Left renal pelvis (tissue), 4 donors: ENCODE measurements at places on chromosomes 2 and 18.

GRCh38 chr2:71786291-71787107, 333.1 kb downstream of the DYSF start:
- no peak for DNase-seq

DNA sequence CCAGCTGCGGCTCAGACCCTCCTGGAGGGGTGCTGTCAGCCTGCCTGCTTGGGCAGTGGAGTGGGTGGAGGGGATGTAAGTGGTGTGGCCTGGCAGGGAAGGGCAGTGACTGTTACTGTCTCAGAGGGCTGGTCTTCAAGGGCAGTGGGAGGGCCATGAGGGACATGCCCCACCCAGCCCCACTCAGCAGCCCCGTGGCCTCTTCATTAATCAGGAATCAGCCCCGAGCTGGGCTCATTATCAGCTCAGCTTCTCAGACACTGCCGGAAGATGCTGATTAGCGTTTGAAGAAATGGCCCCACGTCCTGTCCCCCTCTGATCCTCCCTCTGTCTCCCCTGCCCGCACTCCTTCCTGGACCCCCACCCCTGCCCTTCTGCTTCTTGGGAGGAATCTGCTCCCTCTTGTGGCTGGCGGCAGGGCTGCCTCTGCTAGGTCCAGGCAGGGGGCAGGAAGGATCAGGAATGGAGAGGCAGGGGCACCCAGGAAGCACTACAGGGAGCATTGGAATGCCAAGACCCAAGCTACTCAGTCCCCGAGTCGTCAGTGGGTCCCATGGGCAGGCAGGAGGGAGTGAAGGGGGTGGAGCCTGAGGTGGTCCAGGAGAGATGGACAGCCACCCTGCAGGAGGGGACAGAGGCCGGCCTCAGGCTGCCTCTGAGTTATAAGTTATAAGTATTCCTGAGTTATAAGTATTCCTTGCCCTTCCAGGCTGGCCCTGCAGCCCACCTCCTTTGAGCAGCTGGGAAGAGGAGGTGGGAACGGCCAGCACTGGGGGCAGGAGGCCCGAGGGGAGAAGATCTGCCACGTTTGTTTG, 7.0 kb downstream of the ASIC4 start:
- DNase-seq, result no peak

DNA sequence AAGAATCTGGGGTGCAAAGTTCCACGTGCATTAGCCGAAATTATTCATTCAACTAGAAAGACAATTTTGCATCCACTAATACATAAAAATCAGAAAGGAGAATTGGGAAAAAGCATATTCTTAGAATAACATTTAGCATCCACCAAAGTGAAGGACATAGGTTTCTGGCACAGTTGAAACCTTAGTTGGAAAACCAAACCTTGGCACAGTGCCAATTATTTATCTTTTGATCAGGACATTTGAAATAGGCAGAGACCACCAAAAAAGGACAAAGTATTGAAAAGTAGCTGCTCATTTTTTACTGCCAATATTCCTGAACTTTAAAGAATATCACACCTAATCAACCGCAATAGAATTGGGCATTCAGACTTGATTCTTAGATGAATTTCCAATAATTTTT, 25.5 kb upstream of the NFU1 start:
- no peak for DNase-seq

GRCh38 chr2:6872394-6872793, 5.2 kb upstream of the RSAD2 start:
- DNase-seq, result no peak

DNA sequence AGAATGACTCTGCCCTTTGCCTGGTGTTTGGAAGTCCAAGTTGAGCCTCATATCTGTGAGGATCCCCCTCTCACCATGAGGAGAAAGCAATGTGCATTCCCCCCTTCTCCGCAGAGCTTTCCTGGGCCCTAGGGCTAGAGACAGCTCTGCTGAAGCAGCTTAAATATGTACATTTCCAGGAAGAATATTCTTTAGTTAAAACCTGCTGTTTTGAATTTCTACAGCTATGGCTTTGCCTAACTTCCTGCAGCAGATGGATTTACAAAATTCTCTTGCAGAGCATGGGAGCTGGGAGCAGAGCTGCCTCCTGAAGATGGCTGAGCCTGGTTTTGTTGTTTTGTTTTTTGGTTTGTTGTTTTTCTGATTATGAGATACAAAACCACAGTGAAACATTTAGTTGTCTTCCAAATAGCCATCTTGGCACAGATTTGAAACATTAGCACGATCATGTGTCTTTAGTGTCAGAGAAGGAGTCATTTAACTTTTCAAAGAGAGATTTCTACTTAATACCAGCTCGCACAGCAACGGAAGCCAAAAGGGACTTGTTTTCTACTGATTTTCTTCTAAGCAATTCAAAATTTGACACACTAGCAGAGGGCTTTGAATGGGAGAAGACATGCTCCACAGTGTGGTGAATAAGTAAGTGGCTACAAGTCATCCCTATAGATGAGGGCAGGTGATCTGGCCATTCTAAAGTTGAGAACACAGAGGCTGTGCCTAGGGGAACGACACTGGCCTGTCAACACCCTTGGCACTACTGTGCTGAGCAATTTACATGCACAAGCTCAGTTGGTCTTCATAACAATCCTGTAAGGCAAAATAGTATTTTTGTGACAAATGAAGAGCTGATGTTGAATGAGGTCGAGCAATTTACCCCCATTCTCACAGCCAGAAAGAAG, 222.6 kb downstream of the MREG start:
- no peak for DNase-seq

DNA sequence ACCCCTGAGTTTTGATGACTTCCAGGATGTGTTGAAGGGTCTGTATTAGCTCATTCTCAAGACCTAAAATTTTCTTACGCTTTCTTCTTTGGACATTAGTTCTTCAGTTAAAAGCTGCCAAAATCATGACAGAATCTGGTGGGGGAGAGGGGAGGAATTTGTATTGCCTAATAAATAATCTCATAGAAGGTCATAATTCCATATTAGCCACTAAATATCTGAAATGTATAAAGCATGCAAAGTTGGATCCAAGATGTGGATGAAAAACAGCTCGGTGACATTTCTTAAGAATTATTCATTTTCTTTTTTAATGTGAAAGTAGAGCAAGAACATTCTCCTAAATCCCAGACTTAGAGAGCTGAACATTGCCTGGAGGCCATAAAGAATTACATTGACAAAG, 120.1 kb downstream of the MMADHC start:
- DNase-seq, result no peak

DNA sequence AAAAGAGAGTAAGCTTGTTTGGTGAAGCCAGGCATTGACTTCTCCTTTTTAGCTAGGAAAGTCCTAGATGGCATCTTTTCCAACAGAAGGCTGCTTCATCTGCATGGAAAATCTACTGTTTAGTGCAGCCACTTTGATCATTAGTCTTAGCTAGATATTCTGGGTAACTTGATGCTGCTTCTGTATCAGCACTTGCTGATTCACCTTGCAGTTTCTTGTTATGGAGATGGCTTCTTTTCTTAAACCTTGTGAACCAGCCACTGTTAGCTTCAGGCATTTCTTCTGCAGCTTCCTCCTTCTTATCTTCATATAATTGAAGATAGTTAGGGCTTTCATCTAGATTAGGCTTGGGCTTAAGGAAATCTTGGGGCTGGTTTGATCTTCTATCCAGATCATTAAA, 639.7 kb downstream of the TDRD15 start:
- no peak for DNase-seq

DNA sequence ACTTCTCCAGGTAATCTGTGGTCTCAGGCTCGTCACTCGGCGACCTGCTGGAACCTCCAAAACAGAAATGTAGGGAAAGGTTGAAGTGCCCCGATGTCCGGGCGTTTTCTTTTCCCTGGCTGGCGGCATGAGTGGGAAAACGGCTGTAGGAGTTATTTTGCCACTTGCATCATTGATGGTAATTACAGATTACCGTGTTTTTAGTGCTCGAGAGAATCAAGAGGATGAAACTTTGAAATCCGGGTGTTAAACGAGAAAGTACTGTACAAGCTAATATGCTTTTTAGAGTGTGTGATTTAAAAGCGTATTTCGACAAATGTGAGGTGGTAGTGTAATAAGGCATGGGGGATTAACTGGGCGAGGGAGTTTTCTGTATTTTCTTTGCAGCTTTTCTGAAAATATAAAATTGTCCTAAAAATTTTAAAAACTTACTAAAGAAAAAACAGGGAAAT, 819 bp downstream of the GRHL1 start:
- no peak for DNase-seq

DNA sequence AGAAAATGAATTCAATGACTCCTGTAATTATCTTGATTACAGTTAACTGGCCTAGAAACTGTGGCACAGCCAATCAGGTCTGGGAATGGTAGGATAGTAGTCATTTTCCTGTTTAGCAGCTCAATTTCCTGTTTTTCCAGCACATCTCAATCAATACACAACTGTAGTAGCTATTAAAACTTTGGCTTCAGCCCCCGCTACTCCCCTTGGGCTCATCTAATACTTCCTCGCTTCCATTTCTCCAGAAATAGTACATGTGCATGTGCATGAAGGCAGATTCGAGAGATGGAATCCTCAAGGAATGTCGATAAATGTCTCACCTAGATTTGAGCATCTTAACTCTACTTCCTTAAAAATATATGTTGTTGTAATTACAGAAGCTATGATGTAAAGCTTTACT, 9.7 kb downstream of the COBLL1 start:
- no peak for DNase-seq

DNA sequence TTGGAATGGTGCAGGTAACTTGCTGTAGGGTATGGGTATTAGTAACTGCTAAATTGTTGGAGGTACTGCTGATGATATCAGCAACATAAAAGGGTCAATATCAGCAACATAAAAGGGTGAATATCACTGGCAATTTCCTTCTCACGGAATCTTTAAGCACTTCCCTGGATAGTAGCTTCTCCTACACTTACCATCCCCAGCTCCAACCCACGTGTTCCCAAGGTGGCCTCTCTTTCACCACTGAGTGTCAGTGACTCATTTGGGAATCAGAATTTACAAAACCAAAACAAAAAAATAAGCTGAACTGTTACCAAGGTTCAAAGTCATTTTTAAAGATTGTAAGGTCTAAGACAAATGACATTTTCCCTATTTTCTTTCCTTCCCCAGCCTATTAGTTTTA, 70.8 kb downstream of the LRP2 start:
- no peak for DNase-seq

DNA sequence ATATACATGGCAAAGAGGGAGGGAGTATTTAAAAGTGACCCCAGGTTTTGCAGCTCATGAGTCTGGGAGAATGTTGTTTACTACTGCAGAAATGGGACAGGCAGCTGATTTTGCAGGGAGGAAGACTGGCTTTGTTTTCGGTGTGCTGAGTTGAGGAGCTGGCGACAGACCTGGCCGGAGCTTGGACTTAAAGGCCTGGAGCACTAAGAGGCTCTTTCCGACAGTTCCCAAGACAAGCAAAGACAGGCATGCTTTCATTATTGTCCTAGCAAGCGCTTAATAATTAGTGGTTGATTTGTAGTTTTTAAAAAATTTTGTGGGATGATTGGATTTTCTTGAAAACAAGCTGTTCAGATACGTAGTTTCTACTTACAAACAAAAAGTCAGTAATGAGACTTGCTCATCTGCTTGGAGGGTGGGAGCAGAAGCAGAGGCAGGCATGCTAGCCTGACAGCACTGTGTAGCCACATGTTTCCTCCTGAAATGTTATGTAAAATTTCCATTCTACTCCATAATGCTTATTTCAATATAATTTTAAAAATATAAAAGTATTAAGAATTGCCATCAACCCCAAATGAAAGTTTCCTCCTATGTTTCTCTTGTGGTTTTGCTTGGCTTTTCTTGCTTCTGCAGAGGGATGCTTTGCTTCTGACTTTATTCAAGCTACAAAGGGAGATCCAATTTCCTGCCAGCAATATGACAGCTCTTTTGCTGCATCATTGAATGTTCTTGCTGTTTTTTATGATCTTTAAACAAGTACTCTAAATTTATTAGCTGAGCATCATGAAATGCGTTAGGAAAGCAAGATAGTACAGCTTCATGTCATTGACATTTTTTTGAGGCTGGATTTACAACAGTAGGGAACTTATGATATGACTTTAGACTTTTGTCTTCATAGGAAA, 75.8 kb downstream of the PHLPP1 start:
- DNase-seq, result no peak

DNA sequence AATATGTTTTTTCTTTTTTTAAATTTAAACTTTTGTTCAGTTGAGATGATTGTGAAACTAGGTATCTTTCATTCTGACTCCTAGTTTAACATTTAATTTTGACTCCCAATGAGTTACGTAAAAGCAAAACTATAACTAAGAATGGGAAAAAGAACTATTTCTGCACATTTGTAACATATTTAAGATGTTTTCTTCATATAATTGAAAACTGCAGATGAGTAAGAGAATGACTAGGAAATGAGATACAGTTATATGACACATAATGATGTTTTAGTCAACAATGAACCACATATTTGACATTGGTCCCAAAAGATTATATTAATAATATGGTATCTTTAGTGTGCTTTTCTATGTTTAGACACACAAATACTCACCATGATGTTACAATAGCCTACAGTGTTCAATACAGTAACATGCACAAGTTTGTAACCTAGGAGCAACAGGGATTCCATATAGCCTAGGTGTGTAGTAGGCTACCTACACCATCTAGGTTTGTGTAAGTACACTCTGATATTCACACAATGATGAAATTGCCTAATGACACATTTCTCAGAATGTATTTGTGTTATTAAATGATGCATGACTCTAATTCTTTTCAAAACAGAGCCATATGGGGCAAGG, 12.6 kb downstream of the ERMN start:
- DNase-seq, result no peak

- no peak for DNase-seq
These were observed 2.2 kb downstream of the INPP4A start for GRCh38 chr2:98446850-98447249.
